ENCODE measurements at places on chromosomes 13 and 19. TPM values are rescaled to one million over a fixed set of nuclear protein-coding genes. Genes with fewer than 3 reads are reported as not detected.

DNA sequence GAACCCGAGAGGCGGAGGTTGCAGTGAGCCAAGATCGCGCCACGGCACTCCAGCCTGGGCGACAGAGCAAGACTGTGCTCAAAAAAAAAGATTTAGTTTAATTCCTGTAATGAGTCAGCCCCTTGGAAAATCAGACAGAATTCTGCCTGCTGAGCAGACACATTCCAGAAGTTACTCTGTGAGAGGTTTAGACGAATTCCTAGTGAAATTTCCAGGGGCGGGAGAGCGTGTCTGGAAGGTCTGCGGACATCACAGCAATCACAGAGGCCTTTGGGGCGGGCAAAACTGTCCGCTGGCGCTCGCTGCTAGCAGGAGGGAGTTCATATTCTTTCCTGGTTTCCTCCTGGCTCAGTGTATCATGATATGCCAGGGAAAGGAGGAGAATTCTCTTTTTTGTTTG, 17.5 kb downstream of the MISP start:
- DNase-seq: no peak

DNA sequence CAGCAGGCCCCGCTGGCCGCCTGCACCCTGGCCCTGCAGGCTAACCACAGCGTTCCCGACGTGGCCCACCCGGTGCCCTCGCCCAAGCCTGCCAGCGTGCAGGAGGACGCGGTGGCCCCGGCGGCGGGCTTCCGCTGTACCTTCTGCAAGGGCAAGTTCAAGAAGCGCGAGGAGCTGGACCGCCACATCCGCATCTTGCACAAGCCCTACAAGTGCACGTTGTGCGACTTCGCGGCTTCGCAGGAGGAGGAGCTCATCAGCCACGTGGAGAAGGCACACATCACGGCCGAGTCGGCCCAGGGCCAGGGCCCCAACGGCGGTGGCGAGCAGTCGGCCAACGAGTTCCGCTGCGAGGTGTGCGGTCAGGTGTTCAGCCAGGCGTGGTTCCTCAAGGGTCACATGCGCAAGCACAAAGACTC, 72.1 kb downstream of the ZNF536 start:
- DNase-seq: no peak

GRCh38 chr13:30829145-30829832, 76.8 kb upstream of the MEDAG start:
- DNase-seq: no peak

DNA sequence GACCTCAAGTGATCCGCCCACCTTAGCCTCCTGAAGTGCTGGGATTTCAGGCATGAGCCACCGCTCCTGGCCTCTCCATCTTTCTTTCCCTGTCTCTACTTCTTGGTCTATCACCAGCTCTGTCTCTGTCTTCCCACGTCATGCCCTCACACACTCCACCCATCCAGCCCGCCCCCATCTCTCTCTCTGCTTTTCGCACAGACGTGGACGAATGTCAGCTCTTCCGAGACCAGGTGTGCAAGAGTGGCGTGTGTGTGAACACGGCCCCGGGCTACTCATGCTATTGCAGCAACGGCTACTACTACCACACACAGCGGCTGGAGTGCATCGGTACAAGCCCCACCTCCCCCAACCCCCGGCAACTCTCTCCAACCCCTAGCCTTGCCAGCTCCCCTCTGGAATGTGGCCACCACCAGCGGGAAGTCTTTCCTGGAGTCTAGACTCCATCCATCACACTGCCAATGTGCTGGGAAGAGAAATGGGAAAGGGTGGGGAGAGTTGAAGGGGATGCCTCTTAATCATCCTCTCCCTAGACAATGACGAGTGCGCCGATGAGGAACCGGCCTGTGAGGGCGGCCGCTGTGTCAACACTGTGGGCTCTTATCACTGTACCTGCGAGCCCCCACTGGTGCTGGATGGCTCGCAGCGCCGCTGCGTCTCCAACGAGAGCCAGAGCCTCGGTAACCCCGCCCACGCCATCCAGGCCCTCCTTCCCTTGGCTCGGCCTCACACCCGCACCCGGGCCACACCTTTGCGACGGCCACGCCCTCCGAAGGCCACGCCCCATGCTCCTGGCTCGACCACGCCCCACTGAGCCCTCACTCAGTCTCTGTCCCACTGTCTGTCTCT, 22.5 kb downstream of the LTBP4 start:
- no peak for DNase-seq

GRCh38 chr19:27865927-27866777, 1346.8 kb downstream of the UQCRFS1 start:
- no peak for DNase-seq

GRCh38 chr19:17706750-17707181, 12.5 kb upstream of the MAP1S start:
- DNase-seq: no peak

The FBXO46 gene
- 16.3 TPM for polyA plus RNA-seq

All from left kidney (tissue), 8 donors.